ENCODE measurements at places on chromosomes 7 and 10. TPM values are rescaled to one million over a fixed set of nuclear protein-coding genes. Genes with fewer than 3 reads are reported as not detected.

- no peak for DNase-seq
These were observed 85.8 kb downstream of the PAXIP1 start for GRCh38 chr7:154916856-154917807.

DNA sequence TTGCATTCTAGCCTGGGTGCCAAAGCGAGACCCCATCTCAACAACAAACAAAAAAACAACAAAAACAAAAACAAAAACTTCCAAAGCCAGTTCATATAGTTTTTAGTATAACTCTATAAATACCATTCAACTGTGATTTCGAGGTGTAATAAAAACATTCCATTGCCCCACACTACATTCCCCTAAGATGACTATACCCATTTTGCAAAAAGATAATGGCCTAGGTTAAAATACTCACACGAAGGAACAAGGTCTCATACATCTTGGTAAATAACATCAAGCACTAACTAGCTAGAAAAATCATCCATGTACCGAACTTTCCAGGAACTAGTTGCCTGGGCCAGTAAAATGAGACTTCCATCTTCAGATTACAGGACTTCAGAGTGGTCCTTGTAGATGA lies 55.4 kb downstream of the GLI3 start:
- peak; percentile 27 for DNase-seq

GRCh38 chr7:90752051-90752450 lies 155.9 kb downstream of the CDK14 start:
- DNase-seq = no peak

GRCh38 chr7:108576116-108576515 lies 6.4 kb downstream of the DNAJB9 start:
- DNase-seq = no peak

DNA sequence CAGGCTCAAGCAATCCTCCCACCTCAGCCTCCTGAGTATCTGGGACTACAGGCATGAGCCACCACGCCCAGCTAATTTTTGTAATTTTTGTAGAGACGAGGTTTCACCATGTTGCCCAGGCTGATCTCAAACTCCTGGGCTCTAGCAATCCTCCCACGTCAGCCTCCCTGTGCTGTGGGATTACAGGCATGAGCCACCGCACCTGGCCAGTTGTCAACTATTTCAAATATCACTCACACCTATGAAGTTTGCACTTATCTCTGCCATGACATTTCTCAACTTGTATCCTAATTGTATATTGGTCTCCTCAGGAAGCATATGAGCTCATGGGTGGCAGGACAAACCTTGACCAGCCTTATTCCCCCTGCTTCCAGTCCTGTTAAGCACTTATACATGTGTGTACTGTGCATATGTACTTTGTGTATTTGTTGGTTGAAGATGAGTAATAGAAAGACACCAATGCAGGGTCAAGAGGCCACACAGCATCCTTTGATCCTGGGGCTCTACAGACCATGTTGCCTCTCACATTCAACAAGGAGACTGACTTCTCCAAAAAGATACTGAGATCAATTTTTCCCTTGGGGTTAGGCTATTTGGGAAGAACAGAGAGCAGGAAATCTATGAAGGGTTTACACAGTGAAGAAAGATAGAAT lies 82.2 kb downstream of the SLC16A9 start:
- DNase-seq = no peak

ADGRA1 gene
- total RNA-seq = not detected

All from Daoy (cell line).